Hematopoietic multipotent progenitor cell treated with erythropoietin and hydrocortisone succinate and interleukin-3 and kit ligand, for 8 days (in vitro differentiated cells): ENCODE measurements at places on chromosomes 6 and 20.
A peak's percentile ranks its signal among the peaks of the same experiment; 100 is the strongest.

DNA sequence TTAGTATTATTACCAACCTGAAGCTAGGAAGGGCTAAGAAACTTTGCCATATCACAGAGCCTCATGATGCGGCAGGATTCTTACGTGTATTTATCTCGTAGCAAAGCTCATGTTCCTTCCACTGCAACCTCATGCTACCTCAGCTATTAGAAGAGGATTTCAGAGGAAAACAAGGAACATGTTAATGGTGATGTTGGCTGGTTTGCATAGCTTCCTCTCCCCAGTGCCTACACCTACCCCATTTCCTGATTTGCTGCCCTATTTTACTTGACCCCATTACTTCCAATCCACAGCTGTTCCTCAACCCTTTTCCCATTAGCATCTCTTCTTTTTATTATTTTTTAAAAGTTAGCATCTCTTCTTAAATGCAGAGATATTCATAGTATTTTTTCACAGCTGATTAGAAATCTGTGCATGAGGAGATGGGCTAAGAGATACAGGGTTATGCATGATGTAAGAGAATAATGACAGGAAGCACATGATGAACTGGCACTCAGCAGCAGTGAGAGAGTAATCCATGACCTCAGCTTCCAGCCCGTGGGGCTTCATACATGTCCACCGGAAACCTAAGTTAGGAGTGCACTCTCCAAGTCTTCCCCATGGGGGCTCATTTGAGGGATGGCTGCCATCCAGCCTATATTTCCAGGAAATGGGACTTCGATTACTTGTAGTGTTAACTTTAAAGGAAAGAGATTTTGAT is 106.1 kb upstream of the ASF1A start:
- DNase-seq = no peak

DNA sequence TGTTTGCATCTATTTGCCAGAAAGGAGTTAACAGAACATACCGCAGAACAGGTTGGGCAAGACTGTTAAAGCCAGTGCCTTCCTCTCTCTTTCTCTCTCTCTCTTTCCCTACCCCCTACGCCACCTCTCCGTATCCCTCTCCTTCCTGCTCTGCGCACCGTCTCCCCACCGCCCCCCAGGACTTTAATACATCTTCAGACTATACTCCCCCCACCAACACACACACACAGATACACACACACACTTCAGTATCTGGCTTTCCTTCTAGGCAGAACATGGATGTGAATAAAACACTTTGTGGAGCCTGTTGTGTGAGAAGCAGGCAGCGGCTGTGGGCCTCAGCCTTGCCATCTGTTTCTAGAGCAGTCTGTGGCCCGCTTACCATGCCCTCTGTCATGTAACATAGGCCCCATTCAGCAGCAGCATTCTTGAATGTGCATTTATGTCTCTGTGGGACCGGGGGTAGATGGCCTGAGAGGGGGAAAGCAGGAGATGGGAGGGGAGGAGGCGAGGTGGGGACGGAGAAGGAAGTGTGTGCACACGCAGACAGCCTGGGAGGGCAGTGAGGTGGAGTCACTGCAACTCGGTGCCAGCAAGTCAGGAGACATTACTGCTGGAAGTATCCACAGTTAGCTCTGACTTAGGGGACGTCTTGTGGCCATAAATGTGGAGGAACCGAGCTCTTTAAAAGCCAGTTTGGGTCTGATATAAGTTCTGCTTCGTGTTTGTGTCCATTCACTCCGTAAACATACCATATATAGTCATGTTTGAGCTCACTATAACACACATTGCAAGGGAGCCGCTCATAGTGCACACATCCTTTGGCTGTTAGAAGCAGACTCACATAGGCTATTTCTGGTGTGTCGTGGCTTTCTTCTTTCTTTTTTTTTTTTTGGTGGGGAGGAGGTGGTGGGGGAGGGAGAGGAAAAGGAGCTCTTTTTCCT is 38.4 kb downstream of the RREB1 start:
- peak; percentile 87 for DNase-seq

DNA sequence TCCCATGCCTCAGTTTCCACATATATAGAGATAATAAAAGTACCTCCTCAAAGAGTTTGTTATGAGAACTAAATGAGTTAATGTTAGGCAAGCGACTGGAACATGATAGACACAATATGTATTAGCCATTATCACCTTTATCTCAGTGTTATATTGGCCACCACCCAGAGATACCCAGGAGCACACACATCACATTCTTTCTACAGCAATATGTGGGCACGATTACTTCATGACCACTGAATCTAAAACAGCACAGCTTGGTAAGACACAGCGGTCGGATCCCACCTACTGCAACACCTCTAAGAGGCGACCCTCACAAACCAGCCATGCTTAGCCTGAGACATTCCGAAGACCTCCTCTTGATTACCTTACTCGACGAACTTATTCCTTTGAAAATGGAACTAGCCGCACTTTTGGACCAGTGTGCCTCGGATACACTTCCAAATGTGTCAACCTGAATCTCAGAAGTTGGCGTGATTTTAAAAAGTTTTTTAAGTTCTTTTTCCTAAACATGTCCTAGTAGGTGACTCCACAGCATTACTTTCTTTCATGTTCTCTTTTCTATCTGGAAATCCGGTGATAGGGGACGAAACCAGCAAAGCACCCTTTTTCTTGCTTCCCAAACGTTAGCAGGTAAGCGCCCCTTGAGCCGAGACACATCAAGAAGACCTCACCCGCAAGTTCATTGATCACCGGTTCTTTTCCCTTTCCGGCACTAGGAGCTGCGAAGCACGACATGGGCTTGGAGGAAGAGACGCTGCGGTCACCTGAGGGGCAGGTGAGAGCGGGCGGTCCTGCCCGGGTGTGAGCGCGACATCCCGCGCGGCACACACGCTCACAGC is 923 bp downstream of the GMDS start:
- no peak for DNase-seq

DNA sequence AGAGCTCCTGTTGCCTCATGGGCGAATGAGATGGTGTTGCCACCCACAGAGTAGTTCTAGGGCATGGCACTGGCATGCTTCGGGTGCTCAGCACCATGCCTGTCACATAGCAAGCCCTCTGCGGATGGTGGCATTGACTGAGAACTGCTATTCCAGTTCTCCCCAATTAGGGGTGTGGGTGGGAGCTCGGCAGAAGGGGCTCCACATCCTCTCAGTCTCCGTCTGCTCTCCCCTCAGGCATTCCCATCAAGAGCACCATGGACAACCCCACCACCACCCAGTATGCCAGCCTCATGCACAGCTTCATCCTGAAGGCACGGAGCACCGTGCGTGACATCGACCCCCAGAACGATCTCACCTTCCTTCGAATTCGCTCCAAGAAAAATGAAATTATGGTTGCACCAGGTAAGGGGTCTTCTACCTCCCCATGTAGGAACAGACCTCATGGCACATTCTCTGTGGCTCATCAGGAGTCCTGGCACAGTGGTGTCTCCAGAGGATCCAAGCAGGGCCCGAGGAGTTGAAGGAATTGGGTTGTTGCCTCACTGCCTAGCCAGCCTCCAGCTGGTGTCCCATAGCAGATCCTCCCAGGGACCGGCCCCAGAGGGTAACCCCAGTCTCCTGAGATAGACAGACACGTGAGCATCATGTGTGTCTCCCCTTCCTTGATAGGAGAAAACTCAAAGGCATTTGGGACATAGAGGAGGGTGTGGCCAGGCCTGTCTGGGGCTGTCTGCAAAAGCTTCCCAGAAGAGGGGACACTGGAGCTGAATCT is 18.4 kb downstream of the DYNLRB1 start:
- no peak for DNase-seq

GRCh38 chr20:40892642-40893041 is 136.0 kb upstream of the TOP1 start:
- no peak for DNase-seq

DNA sequence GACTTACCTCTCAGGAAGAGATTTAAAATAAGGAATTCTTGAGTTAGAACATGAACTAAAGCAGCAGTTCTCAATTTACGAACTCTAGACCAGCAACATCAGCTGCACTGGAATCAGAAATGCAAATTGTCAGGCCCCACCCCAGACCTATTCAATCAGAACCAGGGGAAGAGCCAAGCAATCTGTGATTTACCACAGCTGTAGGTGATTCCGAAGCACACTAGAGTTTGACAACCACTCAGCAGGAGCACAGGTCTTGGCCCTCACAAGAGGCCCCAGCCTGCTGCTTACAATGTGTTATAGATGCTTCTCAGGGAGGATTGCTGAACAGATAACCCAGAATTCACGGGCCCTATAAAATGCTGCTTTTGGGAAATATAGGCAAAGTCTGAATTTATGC is 279.2 kb downstream of the PTPRK start:
- DNase-seq = no peak
